Inflammatory macrophage treated with lipopolysaccharide for 4 hours (primary cell): ENCODE measurements at places on chromosomes 12 and 14.
A peak's percentile ranks its signal among the peaks of the same experiment; 100 is the strongest.

- DNase-seq, result peak; percentile 72
These were observed 69.3 kb downstream of the RIN3 start for GRCh38 chr14:92582706-92583452.

DNA sequence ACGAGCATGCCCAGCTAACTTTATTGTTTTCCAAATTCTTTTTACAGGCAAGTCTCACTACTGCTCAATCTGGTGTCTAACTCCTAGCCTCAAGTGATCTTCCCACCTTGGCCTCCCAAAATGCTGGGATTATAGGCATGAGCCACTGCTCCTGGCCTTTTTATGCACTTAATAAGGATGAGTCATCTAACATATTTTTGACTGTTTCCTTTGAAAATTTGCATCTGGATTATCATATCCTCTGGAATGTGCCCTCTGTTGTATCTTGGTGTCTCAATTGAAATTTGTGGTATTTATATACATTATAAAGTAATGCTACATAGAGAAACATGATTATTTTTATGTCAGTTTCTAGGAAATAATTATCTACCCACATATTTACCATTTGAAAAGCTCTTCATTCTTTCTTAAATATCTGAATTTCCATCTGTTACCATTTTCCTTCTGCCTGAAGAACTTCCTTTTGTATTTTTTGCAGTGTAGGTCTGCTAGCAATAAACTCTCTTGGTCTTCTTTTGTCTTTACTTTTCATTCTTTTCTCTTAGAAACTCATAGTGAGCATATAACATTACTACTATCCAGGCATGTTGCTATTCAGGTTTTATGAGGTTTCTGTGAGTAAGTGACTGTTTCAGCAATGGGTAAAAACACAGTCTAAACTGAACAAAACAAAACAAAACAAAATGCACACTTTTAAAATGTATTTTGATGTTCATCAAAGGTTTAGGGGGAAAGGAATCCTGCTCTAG is 52.8 kb upstream of the CNOT2 start:
- DNase-seq, result no peak

GRCh38 chr12:72267974-72268373 is 4.2 kb upstream of the TRHDE start:
- DNase-seq, result no peak

DNA sequence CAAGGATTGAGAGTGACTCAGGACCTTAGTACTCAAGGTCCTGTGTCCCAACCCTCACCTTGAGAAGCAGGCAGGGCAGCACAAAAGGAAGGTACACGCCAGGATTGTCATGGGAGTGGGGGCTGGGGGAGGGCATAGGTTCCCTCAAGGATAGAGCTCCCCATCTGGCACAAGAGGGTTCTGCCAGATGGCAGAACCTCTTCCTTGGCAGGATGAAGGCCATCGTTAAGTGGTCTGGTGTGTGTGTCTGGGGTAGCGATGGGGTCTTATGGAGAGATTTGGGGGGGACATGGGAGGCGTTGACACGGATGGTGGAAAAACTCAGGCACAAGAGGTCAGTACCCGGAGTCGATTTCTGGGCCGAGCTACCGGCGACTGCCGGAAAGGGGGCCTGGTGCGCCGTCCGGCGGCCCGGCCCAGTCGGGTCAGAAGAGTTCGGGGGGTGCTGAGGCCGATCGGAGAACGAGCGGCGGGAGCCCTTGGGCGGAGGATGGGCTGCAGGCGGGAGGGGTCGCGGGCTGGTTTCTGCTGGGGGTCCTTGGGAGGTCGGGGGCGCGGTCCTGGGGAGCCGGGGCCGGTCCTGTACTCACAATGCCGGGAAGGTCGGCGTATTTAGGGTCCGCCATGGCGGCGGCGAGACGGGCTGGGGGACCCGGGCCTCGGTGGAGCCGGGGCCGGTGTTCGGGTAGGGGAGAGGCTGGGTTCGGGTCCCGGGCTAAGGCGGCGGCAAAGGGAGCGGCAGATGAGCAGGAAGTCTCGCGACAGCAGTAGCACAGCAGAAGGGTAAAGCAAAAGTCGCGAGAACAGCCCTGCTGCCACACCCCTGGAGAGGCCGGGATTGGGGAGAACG is at the start of gene DCTN2:
TSS of gene DCTN2 (minus strand) at position 755 of the 850 bp plus-strand sequence. CDS start at position 626, 129 bp downstream.
- peak; percentile 99 for DNase-seq

DNA sequence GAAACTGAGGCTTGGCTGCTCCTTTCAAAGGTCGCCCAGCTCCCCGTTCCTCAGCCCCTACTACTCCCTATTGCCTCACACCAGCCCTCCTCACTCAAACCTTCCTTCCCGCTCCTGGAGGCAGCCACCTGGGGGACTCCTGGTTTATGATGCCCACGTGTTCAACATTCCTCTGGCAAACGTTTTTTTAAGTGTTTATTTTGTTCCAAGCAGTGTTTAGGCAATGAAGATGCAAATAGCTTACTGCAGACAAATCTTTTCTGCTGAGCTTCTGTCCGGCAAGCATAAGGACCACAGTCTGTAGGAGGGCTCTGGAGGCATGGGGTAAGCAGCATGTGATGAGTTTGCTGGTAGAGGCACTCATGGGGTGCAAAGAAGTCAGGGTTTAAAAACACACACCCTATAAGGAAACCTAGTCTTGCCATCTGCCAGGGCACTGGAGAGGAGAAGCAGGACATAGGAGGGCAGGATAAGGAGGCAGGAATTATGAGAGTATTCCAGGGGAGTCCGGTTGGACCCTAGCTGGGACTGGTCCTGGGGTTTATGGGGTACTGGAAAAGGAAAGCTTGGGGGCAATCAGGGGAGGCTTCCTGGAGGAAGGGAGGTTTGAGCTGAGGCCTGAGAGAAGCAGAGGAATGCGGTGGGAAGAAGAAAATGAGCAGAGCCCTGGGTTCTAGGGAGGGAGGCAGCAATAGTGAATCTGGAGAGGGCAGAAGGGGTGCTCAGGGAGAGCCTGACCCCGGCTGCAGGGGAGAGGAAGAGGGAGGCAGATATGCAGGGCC is 123.3 kb downstream of the NCOR2 start:
- DNase-seq, result no peak

DNA sequence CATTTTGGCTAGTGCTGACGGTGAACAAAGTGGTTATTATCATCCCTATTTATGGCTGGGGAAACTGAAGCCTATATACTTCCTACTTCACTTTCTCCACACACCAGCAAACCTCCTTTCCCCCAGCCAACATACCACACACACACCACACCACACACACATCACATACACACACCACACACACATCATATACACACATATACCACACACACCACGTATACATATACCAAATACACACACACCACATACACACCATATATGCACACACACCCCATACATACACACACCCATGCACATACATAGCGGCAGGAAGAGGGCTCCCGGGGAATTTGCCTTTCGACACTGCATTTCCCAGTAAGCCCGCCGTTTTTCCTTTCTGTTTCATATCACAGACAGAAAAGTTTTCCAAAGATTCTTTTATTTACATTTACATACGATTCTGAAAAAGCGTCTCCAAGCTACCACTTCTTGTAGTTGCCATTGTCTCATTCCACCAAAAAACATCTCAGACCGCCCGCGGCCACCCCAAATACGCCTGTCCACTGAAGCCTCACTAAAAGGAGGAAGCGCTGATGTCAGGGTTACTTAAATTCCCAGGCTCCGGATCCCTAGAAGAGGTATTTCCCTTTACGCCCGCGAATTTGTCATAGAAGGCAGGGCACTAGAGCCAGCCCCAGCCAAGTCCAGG is 823 bp upstream of the RAB5B start:
- no peak for DNase-seq

DNA sequence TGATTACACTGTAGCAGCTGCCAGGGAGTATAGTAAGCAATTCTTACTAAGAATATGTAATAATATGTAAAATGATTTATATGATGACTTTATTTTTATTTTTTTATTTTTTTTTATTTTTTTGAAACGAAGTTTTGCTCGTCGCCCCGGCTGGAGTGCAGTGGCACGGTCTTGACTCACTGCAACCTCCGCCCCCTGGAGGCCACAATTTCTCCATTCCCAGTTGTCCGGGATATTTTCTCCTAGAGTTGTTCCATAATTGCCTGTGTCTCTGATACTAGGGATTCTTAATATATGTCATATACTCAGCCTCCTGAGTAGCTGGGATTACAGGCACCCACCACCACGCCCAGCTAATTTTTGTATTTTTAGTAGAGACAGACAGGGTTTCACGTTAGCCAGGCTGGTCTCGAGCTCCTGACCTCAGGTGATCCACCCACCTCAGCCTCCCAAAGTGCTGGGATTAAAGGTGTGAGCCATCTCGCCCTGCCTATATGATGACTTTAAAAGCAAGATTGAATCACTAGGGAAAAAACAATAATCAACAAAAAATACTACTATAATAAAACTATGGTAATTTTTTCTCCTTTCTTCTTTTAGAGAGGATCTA is 12.2 kb upstream of the ITPR2 start:
- DNase-seq, result no peak

DNA sequence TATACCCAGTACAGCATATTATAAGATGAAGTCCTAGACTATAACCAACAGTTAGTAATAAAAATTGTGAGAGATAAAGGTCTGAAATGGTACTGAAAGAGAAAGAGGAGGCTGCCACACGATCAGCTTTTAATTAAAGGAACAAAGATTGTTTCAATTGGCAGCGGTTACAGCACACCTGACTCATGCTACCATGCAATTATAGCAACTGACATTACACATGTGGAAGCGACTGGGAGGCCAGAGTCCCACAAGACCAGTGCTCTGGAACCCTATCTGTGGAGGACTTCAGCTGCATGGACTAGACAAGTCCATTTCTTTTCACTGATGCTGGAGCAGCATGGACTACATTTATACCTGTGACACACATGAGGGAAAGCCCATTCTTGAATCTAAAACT is 55.2 kb downstream of the SEL1L start:
- DNase-seq, result peak; percentile 10

DNA sequence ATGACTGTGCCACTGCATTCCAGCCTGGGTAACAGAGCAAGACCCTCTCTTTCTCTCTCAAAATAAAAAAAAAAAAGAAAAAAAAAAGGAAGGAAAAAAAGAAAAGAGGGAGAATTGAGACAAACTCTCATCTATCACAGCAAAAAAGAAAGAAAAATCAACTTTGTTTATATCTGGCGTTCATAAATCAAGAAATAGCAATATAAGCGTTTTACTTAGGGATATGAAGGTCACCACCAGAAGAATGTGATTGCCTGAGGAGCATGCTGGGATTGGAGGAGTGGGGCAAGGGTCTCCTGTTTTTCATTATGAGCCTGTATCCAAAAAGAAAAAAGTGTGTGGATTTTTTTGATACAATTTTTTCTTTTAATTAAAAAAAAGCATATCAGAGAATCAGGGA is 78.4 kb downstream of the HECTD4 start:
- DNase-seq, result no peak

DNA sequence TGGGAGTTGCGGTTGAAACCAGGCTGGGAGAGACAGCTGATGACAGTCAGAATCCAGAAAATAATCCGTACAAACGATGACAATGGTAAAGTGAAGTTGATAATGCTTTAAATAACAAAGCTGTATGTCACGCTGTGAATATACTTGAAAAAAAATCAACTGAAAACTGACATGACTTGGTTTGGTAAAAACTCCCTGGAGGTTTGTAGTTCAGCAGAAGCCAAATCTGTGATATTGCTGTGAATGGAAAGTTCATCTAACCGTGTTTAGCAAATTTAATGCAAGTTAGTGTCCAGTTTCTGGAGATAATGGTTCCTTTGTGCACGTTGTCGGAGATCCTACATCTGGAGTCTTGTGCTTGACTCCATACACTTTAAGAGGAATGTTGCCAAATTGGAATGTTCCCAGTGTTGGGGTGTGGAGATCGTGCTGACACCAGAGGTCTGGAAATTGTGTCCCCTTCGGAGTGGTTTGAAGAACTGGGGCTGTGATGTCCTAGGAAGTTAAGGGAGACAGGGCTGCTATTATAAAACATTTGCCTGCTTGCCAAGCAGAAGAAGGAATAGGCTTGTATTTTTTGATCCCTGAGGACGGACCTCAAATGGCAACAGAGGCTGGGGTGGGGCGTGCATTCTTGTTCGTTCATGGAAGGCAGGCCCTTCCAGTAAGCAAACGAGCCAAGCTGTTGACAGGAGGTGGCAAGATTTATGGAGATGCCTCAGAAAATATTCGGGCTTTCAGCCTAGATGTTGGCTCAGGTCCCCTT is 30.6 kb downstream of the PPFIBP1 start:
- no peak for DNase-seq

DNA sequence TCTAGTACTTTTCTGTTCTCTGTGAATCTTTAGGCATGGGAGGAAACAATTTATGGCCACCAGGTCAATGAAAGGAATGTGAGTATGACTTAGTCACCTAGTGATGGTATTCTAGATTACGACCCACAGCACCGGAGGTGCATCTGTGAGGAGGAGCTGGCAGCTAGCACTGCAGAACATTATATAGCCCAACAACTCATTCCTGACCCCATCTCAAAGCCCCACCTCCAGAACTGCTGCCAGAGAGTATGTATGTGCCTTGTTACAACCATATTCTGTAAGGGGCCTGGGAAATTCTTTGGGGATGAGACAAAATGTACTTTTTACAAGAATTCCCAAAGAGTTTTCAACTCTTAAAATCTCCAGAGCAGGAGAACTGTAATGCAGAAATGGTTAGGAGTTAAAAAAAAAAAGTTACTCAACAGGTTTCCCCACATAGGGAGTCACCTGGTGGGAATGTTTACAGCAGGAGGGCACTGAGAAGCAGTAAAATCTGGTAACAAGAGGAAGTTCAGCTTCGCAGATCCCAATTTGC is 34.9 kb upstream of the CERS5 start:
- no peak for DNase-seq

- no peak for DNase-seq
These were observed 67.6 kb downstream of the PIWIL1 start for GRCh38 chr12:130405332-130405731.

DNA sequence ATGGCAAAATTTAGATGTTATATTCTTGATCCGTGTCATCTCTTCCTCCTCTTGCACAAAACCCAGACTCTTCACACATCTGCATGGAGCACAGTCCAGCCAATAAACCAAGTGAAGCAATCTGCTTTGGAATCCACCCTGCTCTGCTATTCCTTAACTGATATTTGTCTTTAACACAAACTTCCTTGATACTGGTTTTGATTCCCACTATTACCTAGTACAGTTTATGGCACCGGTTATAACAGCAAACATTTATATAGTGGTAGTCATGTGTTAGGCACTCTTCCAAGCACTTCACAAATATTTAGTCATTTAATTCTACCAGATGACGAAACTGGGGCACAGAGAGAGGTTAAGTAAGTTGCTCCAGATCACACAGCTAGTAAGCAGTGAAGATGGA is 12.5 kb downstream of the STYK1 start:
- no peak for DNase-seq

GRCh38 chr14:33030386-33030785 is 91.7 kb downstream of the NPAS3 start:
- DNase-seq, result no peak

GRCh38 chr12:33440477-33440876 is 858 bp upstream of the SYT10 start:
- DNase-seq, result no peak

GRCh38 chr14:90976101-90976500 is 84.3 kb downstream of the RPS6KA5 start:
- DNase-seq, result no peak

- no peak for DNase-seq
These were observed 4.2 kb downstream of the NOC4L start for GRCh38 chr12:132148368-132149045.
